ENCODE measurements at places on chromosomes 7 and 10.
A peak's percentile ranks its signal among the peaks of the same experiment; 100 is the strongest.

DNA sequence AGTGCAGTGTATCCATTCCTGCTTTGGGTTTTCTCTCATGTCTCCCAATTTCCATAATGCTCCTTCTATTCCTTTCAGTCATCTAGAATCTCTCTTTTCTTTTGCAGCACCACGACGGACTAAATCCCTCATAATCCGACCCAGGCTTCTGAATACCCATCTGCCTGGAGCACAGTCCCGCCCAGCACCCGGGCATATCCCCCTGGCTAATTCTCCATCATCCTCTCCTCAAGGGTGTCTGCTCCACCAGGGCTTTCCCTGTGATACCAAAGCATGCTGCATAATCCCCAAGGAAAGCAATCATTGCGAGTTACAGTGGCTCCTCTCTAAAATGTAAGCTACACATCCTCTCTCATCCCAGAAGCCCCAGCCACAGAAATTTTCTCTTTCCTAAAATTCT lies 321.9 kb downstream of the CCDC3 start:
- DNase-seq, result no peak

- DNase-seq, result peak; percentile 62
These were observed 63.7 kb downstream of the ZNRF2 start for GRCh38 chr7:30348083-30348560.

- no peak for DNase-seq
These were observed 219.2 kb upstream of the KLF14 start for GRCh38 chr7:130953196-130953595.

- no peak for DNase-seq
These were observed 68.2 kb upstream of the DDC start for GRCh38 chr7:50633414-50633710.

DNA sequence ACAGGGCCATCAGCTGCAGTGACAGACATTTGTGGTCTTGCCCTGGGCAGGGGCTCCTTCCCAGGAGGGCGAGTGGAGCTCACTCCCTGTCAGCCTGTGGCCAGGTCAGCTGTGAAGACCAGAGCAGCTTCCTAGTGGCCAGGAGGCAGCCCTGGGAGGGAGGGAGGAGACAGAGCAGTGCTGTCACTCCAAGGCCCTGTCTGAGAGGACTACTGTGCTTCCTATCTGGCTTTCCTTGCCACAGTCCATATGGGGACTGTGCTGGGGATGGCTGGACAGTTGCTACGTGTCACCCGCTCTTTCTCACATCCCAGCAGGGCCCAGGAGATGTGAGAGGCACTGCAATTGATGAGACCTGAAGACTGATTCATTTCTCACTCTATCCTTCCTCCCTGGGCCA lies 15.2 kb upstream of the ADCYAP1R1 start:
- no peak for DNase-seq

GRCh38 chr10:8182806-8183205 lies 128.3 kb downstream of the GATA3 start:
- no peak for DNase-seq

DNA sequence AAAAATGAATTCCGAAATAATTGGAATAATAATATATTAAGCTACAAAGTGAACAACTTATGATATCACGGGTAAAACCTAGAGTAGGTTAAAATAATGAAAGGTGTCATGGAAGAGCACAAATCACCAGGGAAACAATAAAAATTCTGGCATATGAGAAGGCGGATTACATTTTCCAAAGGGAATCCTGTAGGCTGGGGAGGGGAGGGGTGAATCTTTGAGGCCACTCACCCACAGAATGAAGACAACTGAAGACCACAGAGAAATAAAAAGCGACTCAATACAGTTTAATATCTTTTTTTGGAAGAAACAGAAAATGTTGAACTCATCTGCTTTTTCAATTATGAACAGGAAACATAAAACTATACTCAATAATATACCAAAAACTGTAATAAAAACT lies 129.4 kb upstream of the HPS1 start:
- DNase-seq, result no peak

GRCh38 chr7:151542606-151543130 lies 23.0 kb upstream of the RHEB start:
- DNase-seq, result no peak

DNA sequence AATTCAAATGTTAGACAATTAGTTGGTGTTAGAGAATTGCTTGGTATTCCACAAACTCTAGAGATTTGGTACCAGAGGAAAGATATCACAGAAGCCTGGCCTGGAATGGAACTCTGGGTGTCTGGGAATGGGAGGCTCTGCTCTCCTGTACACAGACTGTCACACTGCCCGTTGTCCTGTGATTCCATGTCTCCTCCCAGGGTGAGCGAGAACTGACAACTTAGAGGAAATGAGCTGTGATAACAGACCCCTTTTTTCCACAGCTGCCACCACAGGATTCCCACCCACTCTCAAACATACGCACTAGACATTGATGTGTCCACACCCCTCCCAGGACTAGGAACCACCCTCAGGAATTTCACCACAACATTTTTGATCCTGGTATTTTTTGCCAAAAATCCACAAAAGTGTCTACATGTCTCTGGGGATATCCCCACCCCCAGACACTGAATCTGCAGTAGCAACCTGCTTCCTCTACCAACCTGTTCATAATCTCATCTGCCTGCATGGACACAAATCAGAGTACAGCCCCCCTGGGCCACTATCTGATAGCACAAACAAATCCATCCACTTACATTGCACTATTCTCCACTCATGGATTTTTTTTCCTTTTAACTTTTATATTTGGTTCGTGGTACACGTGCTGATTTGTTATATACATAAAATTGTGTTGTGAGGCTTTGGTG lies 4.7 kb downstream of the ZNF273 start:
- DNase-seq, result no peak

- DNase-seq, result no peak
These were observed 148.4 kb downstream of the PLXDC2 start for GRCh38 chr10:19964625-19965024.
